ENCODE measurements at places on chromosomes 4 and X.

GRCh38 chrX:54411732-54412131, 28.5 kb upstream of the TSR2 start:
- DNase-seq: no peak

GRCh38 chr4:76035141-76035540, 729 bp downstream of the CXCL11 start:
- DNase-seq: no peak

GRCh38 chrX:20116577-20117240, at the start of gene MAP7D2:
MAP7D2 (minus strand) TSS chrX:20116907; CDS start chrX:20116879, 28 bp downstream.
- no peak for DNase-seq

DNA sequence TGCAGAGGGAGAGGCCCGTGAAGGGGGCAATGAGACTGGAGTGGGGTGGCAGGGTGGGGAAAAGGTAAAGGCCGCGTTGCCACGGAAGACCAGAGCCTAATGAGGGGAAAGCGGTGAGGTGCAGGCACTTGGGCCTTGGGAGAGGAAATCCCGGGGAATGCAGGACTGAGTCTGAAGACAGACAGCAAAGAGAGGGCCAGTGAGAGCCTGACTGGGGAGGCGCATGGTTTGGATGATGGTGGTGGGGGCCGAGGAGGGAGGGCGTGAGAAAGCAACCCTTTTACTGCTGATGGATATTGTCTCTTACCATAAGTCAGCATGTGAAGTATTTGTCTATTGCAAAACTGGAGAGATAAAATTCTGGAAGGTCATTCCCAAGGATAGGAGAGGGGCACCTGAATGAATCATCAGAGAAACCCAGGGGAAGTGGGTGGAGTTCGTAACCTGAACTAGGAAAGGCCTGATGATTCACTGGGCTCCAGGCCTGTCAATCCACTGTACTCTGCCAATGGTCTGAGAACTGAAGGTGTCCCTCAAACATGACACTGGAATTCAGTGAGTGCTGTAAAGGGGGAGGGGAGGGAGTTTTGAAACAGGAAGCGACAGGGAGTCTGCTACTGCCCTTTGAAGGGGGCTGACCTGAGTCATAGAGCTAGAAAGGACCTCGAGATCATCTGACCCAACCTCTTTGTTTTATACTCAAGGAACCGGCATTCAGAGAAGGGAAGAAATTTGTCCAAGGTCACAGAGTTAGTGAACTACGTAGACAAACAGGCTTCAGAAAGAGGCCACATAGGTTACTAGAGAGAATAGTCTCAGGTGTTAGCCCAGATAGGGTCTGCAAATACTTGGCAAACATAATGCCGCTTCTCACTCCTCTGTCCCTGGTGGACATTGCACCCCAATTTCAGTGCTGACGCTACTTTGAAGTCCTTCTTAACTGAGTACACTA, 52.2 kb downstream of the NALF2 start:
- no peak for DNase-seq

GRCh38 chr4:163111588-163111987, 55.1 kb downstream of the NAF1 start:
- no peak for DNase-seq

GRCh38 chr4:48321312-48321711, 20.0 kb upstream of the SLAIN2 start:
- DNase-seq: no peak

GRCh38 chr4:8366601-8367000, 73.9 kb downstream of the ACOX3 start:
- no peak for DNase-seq

DNA sequence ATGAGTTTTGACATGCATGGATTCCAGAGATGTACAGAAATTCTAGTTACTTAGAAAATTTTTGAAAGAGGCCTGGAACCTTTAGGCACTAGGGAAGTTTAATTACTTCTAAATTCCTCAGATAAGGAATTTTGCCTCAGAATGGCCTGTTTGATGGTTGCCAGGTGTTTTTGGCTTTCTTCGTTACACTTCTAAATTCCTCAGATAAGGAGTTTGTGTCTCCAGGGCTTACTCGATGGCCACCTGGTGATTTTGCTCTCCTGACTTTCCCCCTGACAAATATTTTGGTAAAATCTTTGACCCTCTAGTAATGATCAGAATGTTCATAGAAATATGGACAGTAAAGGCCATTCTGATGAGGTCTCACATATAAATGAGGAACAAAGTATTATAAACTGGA, 64.3 kb downstream of the BEX3 start:
- no peak for DNase-seq

- DNase-seq: no peak
Measured at GRCh38 chrX:70907900-70908299, 611 bp downstream of the TEX11 start.

DNA sequence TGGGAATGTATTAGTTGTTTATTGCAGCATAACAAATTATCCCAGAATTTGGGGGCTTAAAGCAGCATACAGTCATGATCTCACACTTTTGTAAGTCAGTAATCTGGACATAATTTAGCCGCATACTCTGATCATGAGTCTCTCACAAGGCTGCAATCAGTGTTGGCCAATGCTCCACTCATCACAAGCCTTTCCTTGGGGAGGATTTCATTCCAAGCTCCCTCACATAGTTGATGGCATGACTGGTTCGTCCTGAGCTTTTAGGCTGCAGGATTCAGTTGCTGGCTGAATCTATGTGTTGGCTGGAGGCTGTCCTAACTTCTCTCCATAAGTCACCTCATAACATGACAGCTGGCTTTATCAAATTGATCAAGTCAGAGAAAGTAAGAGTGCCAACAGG, 1568.6 kb upstream of the PCDH7 start:
- DNase-seq: no peak

DNA sequence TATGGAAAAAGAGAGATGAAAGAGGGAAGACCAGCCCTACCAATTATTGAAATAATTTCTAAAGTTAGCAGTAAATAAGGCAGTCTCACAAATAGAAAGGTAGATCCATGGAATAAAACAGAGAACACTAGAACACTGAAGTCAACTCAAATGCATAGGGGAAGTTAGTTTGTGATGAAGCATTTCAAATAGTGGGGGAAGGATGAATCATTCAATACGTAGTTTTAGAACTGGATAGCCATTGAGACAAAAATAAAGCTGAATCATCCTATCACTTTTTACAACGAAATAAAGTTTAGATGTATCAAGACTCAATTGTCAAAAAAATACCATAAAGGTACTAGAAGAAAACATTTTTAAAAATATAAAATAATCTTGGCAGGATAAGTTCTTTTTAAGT, 143.2 kb upstream of the DGKK start:
- no peak for DNase-seq

- DNase-seq: no peak
Measured at GRCh38 chr4:54473077-54473545, 184.6 kb upstream of the KIT start.

- no peak for DNase-seq
Measured at GRCh38 chrX:139795196-139795595, 87.2 kb upstream of the MCF2 start.

GRCh38 chr4:114252499-114252898, 273.1 kb upstream of the ARSJ start:
- no peak for DNase-seq

- peak; percentile 9 for DNase-seq
Measured at GRCh38 chr4:184250795-184251669, 33.4 kb upstream of the ENPP6 start.

DNA sequence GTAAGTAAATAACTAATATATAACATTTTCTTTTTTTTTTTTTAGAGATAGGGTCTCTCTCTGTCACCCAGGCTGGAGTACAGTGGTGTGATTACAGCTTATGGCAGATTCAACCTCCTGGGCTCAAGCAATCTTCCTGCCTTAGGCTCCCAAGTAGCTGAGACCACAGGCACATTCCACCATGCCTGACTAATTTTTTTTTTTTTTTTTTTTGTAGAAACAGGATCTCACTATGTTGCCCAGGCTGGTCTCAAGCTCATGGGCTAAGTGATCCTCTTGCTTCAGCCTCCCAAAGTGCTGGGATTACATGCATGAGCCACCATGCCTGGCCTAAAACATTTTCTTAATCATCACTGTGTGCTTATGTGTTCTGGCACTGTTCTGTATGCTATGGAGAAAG, 32.8 kb downstream of the MGARP start:
- no peak for DNase-seq

DNA sequence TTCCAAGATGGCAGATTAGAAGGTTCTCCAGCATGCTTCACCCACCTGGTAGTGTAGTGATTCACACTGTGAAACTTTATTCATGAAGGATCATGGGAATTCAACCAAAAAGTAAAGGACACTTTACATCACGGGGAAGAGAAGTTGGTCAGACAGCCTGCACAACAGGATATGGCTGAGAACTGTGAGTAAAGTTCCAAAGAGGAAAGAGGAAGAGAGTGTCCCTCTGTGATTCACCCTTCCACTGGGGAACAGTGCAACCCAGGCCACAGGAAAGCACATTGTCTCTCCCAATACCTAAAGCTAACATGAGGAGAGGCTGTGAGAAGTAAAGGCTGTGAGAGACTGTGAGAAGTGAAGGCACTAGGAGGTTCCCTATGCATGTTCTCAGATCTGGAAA, 137.2 kb downstream of the STPG2 start:
- no peak for DNase-seq

DNA sequence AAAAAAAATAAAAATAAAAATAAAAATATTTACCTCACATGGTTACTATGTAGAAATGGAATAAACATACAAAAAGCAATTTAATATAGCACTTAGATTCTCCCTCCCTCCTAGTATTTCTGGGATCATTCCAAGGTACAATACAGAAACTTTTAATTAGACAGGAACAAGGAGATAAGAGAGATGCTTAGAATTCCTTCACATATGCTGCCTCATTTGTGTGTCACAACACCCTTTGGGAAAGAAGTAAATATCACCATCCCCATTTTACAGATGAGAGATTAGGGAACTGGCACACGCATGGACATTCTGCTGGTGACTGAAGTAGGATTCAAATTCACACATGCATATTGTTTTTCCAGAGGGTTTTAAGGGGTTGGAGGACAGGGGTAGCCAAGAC, 164.2 kb downstream of the APBB2 start:
- DNase-seq: no peak

- no peak for DNase-seq
Measured at GRCh38 chrX:49249071-49249470, 13.8 kb downstream of the CCDC22 start.

- no peak for DNase-seq
Measured at GRCh38 chr4:152104901-152105357, 344.1 kb upstream of the GATB start.

GRCh38 chrX:68375803-68376202, 57.5 kb downstream of the OPHN1 start:
- DNase-seq: no peak

GRCh38 chrX:47960406-47960805, 43.4 kb downstream of the ZNF182 start:
- no peak for DNase-seq

- no peak for DNase-seq
Measured at GRCh38 chr4:109294006-109294405, 8.5 kb downstream of the COL25A1 start.

- no peak for DNase-seq
Measured at GRCh38 chrX:40727093-40727492, 8.2 kb downstream of the MED14 start.

DNA sequence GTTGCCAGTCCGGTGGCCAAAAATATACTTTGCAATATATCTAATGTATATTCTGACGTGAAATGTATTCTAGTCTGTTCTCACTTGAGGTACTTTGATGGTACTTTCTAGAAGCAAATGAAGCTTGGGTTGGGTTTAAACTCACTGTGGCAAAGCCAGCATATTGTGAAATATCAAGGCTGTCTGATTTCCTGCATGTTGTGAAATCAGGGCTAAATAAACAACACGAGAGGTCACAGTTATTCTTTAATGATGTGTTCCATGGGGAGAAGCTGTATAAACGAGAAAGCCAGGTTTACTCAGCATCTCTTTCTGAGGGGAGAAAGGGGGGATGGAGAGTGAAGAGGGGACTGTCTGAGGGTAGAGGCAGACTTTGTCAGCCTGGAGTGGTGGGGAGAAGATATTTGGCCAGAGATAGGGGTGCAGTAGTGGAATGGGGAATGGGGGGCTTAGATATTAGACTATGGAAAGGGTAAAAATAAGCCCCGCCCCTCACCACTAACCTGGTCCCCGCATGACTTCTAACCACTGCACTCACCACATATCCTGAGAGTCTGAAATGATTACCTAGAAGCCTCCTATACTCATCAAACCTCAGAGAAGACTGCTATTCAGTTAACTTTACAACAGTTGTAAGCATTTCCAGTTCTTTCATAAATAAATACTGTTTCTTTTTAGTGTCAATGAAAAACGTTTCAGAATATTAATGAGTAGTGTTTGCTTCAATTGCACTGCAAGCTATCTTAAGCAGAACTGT, 5.9 kb upstream of the SCARB2 start:
- no peak for DNase-seq

- DNase-seq: no peak
Measured at GRCh38 chrX:10231461-10231860, 74.7 kb downstream of the CLCN4 start.

DNA sequence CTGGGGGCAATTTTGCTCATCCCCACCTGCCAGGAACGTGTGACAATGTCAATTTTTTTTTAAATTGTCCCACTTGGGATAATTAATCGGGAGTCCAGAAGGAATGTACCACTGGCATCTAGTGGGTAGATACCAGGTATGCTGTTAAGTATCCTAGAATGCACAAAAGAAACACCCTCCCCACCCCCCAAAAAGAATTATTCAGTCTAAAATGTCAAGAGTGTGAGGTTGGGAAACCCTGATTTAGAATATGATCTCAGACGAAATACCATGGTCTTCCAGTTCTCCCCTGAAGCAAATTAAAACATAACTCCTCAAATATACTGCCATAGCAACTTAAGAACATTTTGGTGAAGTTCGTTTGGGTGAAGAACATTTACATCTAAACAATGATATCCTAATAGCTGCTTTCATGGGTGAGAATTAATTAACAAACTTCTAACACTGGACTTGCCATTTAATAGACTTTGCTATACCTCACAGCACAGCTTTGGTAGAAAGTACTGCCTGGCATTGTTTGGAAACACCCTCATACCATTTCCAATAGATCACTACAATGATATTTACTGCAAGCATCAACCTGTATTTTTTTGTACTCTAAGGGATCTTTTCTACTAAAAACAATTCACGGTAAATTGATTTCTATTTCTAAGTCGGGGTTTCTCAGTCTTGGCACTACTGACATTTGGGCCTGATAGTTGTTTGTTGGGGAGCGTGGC, 36.5 kb downstream of the SH3RF1 start:
- DNase-seq: no peak

- no peak for DNase-seq
Measured at GRCh38 chrX:108298165-108298602, 140.0 kb downstream of the COL4A6 start.

- no peak for DNase-seq
Measured at GRCh38 chrX:85573801-85574200, 194.3 kb upstream of the POF1B start.

Data from activated CD4-positive, alpha-beta T cell treated with anti-CD3 and anti-CD28 coated beads, Interleukin-2, amount 50 U/mL, for 4 hours (primary cell).